ENCODE measurements at places on chromosomes 1 and 21. TPM values are rescaled to one million over a fixed set of nuclear protein-coding genes. Genes with fewer than 3 reads are reported as not detected.

The CA14 gene
- total RNA-seq: not detected

The FAM177B gene
- not detected for total RNA-seq

The WLS gene
- 51.8 TPM for total RNA-seq

The SLC6A17 gene
- 0.60 TPM for total RNA-seq

The SLAMF9 gene
- not detected for total RNA-seq

The CHI3L1 gene
- total RNA-seq: not detected

The SHISAL2A gene
- not detected for total RNA-seq

The TNFRSF8 gene
- 16.4 TPM for total RNA-seq

The TBX15 gene
- 5.1 TPM for total RNA-seq

The CD34 gene
- not detected for total RNA-seq

The CASZ1 gene
- total RNA-seq: 8.5 TPM

The CFAP126 gene
- total RNA-seq: not detected

The TSSK3 gene
- total RNA-seq: 1.9 TPM

The FALEC gene
- total RNA-seq: not detected

The IRF6 gene
- total RNA-seq: not detected

The ZBTB8B gene
- 0.45 TPM for total RNA-seq

The DNASE2B gene
- total RNA-seq: not detected

The SPRR2G gene
- total RNA-seq: not detected

The LCE2C gene
- total RNA-seq: not detected

The DPM3 gene
- total RNA-seq: 5.0 TPM

The OLIG1 gene
- not detected for total RNA-seq

The E2F2 gene
- total RNA-seq: 37.1 TPM
